ENCODE measurements at places on chromosomes 7 and 10.

DNA sequence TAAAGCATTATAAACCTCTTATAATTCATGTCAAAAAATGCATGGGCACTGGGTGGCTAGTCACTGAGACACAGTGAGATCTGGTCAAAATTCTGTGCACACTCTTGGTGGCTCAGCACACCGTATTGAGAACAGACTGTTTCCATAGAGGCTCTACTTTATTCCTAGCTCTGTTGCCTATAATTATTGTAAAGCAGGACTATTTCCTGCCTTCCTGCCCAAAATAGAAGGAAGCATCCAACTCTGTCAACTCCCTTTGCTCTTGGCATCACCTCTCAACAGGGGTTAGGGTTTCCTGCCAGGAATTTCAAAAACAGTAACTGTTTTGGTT is 45.1 kb downstream of the PTN start:
- DNase-seq = no peak

GRCh38 chr7:92061154-92061553 is 73.1 kb downstream of the CYP51A1 start:
- DNase-seq = no peak

GRCh38 chr10:78013564-78013963 is 15.8 kb downstream of the POLR3A start:
- DNase-seq = no peak

GRCh38 chr7:7962851-7963250 is 5.7 kb upstream of the GLCCI1 start:
- no peak for DNase-seq

DNA sequence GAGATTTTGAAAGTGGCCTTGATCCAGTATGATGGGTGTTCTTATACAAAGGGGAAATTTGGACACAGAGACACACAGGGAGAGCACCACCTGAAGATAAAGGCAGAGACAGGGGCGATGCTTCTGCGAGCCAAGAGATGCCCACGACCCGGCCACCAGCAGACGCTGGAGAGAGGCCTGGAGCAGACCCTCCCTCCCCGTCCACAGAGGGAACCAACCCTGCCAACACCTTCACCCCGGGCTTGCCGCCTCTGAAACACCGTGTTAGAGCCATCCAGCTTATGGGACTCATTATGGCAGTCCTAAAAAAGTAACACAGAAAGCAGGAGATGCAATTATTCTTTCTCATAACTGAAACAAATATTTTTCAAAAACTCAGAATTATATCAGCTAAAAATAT is 303.3 kb upstream of the SHH start:
- no peak for DNase-seq

GRCh38 chr7:111098011-111098925 is 7.3 kb downstream of the LRRN3 start:
- DNase-seq = no peak

All from foreskin melanocyte (primary cell).